Lower lobe of right lung (tissue), 2 donors: ENCODE measurements at places on chromosomes 7 and 10. TPM values are rescaled to one million over a fixed set of nuclear protein-coding genes. Genes with fewer than 3 reads are reported as not detected.

- DNase-seq, result no peak
Measured at GRCh38 chr7:119967221-119967620, 305.8 kb upstream of the KCND2 start.

- DNase-seq, result no peak
Measured at GRCh38 chr7:38881015-38881414, 28.0 kb downstream of the VPS41 start.

Gene NEURL1
- 0.95 TPM for total RNA-seq

Gene NRP1
- total RNA-seq, result 127 TPM

Gene GPR141
- total RNA-seq, result 3.5 TPM

Gene FGL2
- 33.0 TPM for total RNA-seq

DNA sequence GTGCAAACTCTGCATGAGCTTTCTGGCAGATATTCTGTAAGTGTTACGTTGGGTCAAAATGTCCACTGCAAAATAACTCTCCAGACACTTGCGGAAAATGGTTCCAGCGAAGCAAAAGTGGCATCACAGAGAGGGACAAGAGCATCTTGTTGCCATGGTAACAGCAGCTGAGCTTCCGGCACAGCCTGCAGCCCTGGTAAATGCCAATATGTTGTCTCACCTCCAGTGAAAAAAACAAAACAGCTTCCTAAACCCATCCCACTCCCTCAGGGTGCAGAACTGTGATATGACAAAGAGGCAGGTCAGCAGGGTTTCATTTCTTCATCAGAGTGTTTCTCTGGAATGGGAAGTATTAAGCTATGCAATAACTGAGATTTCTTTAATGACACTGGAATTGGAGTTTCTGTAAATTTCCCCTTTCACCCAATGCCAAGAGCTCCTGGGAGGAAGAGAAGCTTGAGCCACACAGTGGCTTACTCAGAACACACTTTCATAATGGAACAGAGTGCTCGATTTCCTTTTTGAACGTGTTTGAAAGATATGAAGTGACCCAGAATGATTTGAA is 65.6 kb downstream of the FOXI2 start:
- no peak for DNase-seq

DNA sequence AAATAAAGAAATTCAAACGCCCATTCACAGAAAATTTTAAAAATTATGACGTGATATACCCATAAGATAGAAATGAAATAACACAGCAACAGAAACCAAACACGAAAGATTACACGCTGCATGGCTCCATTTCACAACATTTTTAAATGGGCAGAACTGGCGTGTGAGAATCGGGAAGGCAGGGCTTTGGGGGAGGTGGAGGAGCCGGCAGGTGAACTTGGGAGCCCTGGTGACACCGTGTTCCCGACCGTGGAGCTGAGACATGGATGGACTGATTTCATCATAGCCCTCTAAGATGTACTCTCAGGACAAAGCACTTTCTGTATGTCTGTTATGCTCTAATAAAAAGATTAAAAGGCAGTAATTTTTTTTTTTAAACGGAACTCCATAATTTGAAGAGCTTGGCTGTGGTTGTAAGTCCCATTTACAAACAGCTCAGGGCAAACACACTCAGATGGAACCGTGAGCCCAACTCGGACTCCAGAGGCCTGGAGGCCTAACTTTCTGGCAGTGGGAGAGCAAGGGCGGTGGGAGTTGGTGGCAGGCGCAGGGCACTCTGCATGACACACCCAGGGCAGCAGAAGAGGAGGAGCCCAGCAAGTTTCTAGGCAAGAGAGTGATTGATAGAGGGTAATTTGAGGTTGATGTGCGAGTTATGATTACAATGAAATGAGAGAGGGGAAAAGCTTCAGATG is 203.4 kb downstream of the MAD1L1 start:
- peak; percentile 12 for DNase-seq

DNA sequence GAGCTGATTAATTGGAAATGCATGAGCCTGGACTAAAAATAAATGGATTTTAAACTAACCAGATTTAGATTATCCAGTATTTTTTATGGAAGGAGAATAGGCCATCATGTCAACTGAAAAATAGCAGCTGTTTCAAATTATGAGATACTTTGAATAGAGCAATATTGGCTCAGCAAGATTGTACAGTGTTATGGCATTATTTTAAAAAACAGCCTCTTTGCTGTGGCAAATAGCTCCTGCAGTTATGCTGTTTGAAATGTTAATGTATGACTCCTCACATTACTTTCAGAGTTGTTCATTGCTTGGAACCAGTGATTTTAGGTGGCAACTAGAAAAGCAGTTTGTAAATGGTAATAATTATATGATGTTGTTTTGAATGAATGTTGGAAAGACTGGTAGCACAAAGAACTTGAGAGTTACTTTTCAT is 244.5 kb downstream of the KIAA1217 start:
- DNase-seq, result no peak

- DNase-seq, result no peak
Measured at GRCh38 chr7:91491868-91492267, 227.6 kb downstream of the FZD1 start.

- DNase-seq, result no peak
Measured at GRCh38 chr10:70682920-70683600, 10.8 kb downstream of the ADAMTS14 start.

Gene ZNF92
- 7.9 TPM for total RNA-seq

DNA sequence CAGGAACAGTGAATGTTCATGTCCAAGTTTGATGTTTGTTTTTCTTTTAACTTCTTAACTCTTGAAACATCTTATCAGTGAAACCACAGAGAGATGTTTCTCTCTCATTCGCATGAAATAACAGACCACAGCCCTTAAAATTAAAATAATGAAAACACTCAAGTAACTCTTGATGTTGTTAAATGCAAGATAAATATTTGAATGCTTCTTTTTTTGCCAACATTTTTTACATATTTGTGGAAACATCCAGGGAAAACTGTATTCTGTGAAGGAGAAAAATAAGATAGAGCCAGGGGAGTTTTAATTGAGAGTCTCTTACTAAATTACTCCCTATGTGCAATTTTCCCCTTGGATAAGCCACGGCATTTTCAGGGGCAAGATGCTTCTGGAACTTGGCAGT is 361.8 kb upstream of the MGMT start:
- DNase-seq, result no peak

DNA sequence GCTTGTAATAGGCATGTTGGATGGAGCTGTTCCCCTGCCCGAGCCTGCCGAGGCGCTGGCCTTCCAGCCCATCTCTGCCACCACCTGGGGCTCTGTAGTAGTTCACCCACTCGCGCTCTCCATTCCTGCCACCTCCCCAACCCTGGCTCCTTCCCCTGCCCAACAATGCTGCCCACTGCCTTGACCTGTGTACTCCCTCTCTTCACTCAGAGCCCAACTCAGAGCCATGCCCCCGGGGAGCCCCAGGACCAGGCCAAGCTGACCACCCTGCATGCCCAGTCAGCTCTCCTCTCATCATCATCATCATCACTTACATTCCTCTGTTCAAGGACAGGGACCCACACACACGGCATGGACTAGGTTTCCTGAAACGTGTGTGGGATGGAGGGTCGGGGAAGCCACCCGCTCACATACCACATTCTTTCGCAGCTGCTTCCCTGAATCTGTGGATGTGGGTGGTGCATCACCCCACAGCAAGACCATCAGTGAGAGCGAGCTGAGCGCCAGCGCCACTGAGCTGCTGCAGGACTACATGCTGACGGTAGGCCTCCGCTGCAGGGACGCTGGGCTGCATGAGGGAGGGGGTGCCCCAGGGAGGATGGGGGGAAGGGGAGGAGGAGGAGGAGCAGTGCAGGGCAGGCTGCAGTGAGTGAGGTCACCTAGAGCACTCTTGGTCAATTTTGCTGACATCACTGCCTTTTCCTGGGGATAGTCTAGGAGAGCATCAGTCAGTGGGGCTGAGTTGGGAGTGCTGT is 15.6 kb downstream of the NACAD start:
- DNase-seq, result no peak

Gene PAXIP1
- total RNA-seq, result 9.5 TPM

GRCh38 chr10:33453081-33454025 is 118.9 kb upstream of the NRP1 start:
- DNase-seq, result no peak

Gene SKIDA1
- total RNA-seq, result 0.95 TPM

DNA sequence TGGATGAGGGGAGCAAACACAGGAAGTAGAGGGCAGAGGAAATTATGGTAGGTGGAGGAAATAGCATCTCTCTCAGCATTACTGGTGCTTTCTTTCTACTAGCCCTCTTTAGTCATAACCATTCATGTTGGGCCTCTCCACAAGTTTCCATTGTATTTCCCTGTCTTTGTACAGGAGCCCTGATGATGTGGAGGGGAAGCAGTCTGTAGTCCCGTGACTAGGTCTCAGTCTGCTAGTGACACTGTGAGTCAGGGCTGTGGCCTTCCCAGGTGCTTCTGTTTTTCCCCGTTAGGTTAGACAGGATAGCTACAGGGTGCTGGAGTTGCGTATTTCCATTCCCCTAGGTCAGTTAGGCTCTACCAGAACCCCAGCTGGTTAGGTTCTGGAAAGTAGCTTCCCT is 82.9 kb upstream of the NAMPT start:
- no peak for DNase-seq

Gene AQP1
- total RNA-seq, result 826 TPM

Gene RAMP3
- 183 TPM for total RNA-seq

Gene AMPH
- 1.2 TPM for total RNA-seq

- DNase-seq, result no peak
Measured at GRCh38 chr7:139242741-139243281, 11.8 kb downstream of the UBN2 start.

DNA sequence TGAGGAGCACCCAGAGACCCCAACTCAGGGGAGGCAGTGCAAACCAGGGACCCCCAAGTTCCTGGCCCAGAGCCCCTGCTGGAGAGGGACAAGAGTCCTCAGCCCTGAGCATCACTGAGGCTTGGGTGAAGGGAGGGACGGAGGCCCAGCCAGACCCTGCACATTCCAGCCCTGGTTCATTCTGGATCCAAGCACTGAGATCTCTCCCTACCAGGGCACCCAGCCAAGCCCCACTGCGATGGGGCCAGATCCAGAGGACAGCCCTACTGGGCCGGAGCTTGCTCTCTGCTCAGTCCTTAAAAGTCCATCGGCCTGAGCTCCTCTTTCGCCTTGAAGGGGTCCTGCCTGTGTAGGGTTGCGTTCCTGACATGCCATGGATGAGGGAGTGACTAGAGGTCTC is 40.5 kb upstream of the RABGEF1 start:
- no peak for DNase-seq

DNA sequence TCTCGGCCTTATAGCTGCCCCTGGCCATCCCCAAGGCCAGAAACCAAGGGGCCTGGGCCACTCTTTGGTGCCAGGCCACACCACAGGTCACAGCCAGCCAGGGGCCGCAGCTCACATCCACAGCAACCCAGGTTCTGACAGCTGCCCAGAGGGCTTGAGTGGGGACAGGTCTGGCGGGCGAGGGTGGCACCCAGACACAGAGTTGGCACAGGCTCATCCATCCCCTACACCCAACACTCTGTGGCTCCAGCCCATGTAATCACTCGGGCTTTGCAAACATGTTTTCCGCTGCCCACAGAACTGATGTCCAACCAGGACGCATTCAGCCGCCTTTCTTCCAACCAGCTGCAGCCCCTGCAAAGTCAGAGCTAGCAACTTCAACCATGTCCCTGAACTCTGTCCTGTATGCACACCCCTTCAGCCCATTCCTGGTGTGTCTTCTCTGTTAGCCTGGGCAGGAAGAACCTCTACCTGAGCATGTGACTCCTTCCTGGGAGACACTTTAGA is 57.7 kb upstream of the PPP2R2D start:
- no peak for DNase-seq

DNA sequence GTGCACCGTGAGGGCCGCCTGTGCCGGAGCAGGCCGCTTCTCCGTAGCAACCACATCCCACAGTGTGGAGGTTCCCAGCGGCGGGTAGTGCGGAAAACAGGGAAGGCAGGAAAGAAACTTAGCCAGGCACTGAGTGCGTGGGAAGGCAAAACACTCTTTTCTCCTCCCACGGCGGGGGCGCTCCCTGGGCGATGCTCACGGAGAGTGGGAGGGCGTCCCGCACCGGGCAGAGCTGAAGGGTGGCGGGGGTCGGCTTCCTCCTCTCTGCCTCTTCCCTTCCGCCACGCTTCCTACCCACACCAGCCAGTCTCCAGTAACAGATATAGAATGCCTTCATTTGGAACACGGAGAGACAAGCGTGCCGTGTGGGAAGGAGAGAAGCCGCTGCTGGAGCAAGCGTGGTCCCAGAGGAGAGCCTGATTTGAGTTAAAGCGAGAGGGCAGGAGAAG is 252.5 kb downstream of the PAXIP1 start:
- no peak for DNase-seq

- no peak for DNase-seq
Measured at GRCh38 chr10:60282771-60283353, 106.8 kb downstream of the ANK3 start.

Gene CCDC6
- 50.6 TPM for total RNA-seq

DNA sequence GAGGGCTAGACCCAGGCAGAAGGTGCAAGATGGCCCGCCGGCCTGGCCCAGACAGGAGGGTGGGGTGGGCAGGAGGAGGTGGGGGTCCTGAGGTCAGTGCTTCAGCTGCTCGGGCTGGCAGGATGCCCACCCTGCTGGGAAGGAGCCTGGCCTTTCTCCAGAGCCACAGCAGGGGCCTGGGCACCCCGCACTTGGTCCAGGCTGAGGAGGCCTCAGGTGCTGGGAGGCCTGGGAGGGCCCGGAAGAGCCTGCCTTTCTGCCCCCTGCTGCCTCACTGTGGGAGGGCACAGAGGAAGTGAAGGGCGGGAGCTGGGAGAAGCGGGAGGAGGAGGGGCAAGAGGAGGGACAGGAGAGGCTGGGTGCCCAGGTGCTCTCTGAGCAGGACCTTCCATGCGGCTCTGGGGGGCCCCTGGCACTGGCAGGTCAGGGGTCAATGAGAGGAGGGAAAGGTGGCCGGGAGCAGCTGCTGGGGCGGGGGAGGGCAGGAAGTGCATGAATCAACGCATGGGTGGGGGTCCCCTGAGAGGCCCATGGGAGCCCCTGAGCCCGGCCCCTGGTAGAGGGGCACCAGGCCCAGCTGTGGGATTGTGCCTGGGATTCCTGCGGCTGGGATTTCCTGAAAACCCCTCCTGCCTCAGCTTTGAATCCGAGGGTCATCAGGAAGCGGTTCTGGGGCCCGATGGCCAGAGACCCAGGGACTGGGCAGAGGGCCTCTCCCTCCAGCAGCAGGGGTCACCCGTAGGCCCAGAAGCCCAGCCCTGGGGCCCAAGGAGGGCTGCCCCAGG is 49.9 kb downstream of the PWWP2B start:
- peak; percentile 88 for DNase-seq

Gene PHYHIPL
- total RNA-seq, result not detected

Gene FAM171A1
- total RNA-seq, result 14.0 TPM

Gene INTS15
- 33.2 TPM for total RNA-seq

- no peak for DNase-seq
Measured at GRCh38 chr10:115141254-115141653, 48.1 kb downstream of the ATRNL1 start.
